Neural progenitor cell (in vitro differentiated cells): ENCODE measurements at places on chromosomes 7 and 10. TPM values are rescaled to one million over a fixed set of nuclear protein-coding genes. Genes with fewer than 3 reads are reported as not detected.

DNA sequence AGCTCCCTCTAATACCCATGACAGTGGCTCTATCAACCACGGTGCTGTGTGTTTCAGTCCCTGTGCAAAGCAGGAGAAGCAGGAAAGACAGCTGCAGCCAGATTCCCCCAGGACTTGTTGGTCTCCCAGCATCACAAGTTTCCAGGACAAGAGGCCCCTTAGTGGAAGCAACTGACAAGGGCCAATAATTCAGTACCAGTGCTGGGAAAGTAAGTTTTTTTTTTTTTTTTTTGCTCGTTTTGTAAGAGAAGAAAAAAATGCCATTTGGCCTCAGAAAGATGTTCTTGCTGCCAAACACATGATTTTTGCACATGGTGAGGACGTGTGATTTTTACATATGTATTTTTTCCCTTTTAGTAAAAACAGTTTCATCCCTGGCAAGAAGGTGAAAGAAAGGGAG, 284.2 kb upstream of the ZMIZ1 start:
- no peak for DNase-seq

GRCh38 chr10:125757742-125758141, 17.9 kb downstream of the MMP21 start:
- no peak for DNase-seq

Gene LDB3
- 0.03 TPM in 1 of 2 replicates, not detected in the other for total RNA-seq

Gene EIF5AL1
- total RNA-seq = 0.24 and 0.31 TPM in 2 replicates
